ENCODE measurements at places on chromosomes 7 and 10.

GRCh38 chr10:103888113-103888841 lies 29.7 kb downstream of the STN1 start:
- peak; percentile 69 for DNase-seq

DNA sequence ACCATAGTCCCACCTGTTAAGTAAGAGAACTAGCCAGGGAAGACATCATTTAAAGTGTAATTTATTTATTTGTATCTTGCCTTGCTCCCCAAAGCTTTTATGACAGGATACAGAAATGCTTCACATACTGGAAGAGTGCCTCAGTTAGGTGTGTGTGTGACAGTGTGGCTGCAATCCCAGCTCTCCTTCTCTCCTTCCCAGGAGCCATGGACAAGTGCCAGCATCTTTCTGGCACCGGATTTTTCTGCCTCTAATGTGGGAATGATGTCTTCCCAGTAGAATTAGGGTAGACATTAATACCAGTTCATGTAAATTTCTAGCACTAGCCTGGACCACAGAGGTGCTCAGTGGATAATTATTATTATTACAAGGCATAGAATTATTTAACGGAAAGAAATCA lies 30.3 kb upstream of the ATXN7L1 start:
- no peak for DNase-seq

DNA sequence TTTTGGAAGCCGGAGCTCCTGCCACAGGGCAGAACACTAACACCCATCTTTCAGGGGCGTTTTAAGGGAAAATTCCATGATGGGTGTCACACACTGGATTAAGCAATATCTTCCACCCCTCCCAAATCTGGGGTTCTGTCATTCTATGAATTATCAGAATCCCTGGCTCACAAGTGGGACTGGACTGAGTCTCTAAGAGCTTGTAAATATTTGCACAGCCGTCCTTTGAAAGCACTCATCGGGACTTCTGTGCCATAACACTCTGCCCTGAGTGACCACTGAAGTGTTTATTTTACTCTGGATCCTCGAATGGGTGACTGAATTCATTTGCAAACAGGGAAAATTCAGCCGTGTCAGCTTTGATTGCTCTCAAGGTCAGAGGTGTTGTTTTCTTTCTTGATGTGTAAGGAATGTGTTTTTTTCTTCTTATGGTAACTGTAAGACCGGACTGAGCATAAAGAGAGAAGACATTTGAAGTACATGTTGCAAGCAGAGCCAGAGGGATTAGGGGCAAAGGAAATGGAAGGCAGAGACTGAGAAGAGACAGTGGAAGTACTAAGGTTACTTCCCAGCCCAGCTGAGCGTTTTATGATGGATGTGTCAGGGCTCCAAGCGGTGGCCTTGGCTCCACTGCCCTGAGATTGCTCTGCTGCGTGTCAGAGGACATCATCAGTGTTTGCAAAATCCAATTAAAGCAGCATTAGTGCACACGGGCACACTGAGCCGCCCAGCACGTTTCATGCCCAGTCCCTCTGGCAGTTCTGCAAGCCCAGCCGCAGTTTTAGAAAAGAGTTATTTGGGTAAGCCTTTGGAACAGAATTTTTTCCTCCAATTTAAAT lies 17.7 kb upstream of the GTPBP4 start:
- no peak for DNase-seq

DNA sequence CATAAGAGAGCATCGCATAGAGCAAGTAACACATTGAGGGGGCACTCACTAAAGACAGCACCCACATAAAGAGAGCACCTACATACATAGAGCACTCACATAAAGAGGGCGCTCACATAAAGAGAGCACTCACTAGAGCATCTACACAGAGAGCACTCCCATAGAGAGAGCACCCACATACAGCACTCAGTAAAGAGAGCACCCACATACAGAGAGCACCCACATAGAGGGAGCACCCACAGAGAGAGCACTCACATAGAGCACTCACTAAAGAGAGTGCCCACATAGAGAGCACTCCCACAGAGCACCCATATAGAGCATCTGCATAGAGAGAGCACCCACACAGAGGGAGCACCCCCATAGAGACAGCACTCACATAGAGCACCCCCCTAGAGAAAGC lies 47.8 kb downstream of the INSIG1 start:
- DNase-seq, result no peak

DNA sequence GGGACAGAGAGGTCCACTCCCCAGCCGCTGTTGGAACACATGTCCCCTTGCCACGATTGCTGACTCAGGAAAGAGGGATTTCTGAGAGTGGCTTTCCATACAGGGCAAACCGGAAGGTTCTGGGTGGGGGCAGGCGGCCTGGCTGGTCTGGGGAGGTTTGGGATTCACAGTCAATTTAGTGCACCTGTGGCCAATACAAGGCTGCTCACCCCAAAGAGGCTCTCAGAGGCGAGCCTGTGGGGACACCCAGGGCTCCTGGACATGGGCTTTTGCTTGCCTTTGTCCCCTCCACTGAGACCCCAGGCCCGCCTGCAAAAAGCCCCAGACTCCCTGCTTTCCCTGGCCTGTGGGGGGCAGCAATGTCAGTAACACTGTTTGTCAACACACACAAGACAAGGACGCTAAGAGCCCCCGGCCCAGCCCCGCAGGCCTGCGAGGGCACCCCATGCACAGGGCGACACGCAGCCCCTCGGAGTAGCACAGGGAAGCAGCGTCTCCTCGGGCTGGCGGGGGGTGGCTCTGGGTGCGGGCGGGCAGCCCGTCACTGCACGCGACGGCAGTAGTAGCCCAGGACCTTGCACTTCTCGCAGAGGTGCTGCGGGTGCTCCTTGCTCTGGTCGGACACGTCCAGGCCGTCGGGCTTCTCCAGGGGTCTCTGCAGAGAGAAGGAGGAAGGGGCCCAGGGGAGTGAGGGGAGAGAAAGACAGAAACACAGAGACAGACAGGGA lies 38.7 kb downstream of the PPIF start:
- DNase-seq, result no peak

DNA sequence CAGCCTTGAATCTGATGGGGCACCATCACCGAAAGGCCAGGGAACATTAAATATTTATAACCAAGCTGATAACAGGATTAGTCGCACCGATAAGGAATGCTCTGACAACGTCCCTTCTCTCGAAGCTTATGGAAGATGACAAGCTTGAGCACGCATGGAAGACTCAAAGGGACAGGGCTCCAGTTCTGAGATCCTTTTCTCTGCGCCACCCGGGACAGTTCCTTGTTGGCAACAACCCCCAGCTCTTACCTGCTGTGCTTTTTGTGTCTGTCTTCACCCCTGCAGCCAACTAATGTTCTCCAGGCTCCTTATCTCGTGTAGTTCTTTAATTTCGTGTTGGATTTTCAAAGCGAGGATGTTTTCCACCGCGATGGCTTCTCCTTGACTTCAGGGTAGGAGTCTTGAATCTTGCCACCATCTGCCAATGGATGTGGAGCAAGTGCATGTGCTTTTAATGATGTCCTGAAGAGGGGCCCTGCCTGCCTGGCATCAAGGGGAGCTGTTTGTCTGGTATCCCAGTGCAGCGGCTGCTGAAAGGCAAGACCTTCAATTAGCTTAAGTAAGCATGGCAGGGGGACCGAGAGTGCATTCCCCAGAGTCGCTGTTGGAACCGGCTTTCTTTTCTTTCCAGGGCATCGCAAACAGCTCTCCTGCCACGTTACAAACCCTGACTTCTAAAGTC lies 354 bp upstream of the FERD3L start:
- DNase-seq, result no peak
